ENCODE measurements at places on chromosomes 7 and 10.

DNA sequence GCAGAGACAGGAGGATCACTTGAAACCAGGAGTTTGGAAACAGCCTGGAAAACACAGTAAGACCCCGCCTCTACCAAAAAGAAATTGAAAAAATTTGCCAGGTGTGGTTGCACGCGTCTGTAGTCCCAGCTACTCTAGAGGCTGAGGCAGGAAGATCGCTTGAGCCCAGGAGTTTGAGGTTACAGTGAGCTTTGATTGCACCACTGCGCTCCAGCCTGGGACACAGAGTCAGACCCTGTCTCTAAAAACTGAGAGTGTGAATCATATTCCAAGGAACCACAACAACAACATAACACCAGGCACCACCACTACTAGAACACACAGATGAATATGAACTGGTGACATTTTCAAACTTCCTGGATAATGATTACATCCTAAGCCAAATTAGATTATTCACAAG lies 324.2 kb downstream of the CALN1 start:
- no peak for DNase-seq

- DNase-seq: no peak
These were observed 51.1 kb upstream of the PODXL start for GRCh38 chr7:131607291-131608115.

DNA sequence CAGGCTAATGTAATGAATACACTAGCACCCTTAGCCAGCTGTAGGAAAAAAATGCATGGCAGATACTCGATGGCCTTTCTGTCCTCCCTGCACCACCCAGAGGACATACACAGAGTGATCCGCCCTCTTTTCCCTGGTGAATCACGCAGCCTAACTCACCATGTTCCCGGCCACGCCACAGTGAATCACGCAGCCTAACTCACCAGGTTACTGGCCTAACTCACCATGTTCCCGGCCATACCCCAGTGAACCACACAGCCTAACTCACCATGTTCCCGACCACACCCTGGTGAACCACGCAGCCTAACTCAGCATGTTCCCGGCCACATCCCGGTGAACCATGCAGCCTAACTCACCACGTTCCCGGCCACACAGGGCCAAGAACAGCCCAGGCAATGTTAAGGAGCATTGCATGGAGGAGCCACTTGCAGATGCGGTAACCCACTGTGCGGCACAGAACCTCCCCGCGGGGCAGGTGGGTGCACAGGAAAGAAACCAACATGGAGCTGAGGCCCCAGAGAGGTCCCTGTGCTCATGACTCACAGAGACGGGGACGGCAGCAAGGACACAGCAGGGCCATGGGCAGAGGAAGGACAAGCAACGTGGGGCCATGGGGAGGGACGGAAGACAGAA lies 508.5 kb downstream of the DNAJB6 start:
- DNase-seq: no peak

DNA sequence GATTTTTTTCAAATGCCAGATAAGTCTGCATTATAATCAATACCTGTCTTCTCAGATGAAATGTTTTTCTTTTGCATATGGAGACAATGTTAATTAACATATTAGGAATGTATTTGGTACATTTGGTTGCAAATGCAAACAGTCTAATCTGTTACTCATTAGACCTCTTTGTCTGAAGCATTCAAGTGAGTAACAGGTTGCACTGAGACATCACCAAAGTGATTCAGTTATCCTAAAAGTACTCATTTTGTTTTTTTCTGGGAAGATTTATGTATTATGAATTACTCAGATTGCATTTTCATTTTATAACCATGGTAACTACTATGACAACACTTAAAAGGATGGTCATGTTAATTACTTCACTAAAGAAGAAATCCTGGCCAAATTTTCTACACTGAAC lies 513.6 kb downstream of the HTR7 start:
- DNase-seq: no peak

DNA sequence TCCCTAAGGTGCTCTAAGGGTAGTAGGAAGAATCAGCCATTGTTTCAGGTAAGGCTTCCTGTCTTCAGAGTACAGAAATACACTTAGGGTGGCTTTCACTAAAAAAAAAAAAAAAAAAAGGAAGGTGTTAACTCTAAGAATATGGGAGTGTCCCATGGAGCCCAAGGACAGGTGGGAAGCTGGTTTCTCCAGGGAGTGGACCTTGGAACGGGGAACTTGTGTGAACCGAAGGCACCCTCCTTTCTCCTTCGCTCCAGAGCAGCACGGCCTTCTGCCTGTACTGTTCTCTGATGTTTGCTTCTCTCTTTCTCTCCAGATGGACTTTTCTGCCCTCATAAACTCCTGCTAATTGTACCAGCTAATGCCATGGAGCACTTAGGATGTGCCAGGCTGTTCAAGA lies 6.2 kb downstream of the OPALIN start:
- DNase-seq: no peak

GRCh38 chr10:61974601-61975390 lies 73.3 kb downstream of the ARID5B start:
- DNase-seq: no peak

- peak; percentile 11 for DNase-seq
These were observed 1.2 kb downstream of the RSBN1L start for GRCh38 chr7:77697535-77697831.

- DNase-seq: no peak
These were observed 105.5 kb downstream of the CHN2 start for GRCh38 chr7:29300026-29300480.

DNA sequence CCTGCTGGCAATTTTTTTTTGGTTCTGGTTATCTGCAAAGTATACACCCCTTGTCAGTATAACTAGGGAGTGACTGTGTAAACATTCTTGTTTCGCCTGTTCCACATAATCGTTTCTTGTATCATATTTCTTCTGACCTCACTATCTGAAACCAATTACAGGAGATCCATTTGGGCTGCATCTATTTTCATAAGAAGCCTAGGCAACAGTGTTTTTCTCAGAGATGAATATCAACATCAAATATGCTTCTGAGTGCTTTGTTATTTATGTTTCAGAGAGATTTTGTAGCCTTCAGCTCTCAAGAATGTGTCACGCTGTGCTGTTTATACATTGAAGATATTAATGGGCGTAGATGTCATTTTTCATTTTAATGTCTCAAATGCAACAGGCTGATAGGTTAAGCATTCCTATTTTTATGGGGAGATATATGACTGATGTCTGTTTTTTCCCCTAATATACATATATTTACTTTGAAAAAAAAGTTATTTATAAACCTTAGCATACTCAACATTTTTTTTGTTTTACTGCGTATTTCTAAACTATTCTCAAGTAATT lies 115.5 kb downstream of the FOXP2 start:
- no peak for DNase-seq

GRCh38 chr7:159092701-159093121 lies 52.0 kb downstream of the VIPR2 start:
- no peak for DNase-seq

GRCh38 chr7:130127821-130128317 lies 57.5 kb downstream of the KLHDC10 start:
- DNase-seq: no peak

- no peak for DNase-seq
These were observed 60.2 kb upstream of the STEAP1 start for GRCh38 chr7:90094030-90094429.

GRCh38 chr10:11042357-11042756 lies 24.7 kb downstream of the CELF2 start:
- DNase-seq: no peak

GRCh38 chr10:113485736-113486135 lies 67.1 kb upstream of the HABP2 start:
- DNase-seq: no peak

- DNase-seq: no peak
These were observed 535 bp downstream of the BTRC start for GRCh38 chr10:101354328-101355071.

DNA sequence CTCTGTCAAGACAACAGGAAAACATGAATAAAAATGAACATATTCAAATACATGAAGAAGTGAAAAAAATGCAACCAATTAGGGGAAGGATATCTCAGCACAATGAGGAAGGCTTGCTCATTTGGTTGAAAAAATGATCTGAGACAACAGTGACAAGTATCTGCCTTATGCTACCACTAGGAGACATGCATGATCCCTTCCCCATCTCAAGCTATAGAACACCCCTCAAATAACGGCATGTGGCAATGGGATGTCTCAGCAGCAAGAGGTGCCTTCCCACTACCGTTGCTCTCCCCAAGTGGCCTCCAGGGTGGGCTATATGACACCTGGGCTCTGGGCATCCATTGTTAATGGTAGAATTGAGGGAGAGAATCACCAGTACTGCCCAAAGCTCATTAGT lies 98.1 kb upstream of the RSU1 start:
- no peak for DNase-seq

DNA sequence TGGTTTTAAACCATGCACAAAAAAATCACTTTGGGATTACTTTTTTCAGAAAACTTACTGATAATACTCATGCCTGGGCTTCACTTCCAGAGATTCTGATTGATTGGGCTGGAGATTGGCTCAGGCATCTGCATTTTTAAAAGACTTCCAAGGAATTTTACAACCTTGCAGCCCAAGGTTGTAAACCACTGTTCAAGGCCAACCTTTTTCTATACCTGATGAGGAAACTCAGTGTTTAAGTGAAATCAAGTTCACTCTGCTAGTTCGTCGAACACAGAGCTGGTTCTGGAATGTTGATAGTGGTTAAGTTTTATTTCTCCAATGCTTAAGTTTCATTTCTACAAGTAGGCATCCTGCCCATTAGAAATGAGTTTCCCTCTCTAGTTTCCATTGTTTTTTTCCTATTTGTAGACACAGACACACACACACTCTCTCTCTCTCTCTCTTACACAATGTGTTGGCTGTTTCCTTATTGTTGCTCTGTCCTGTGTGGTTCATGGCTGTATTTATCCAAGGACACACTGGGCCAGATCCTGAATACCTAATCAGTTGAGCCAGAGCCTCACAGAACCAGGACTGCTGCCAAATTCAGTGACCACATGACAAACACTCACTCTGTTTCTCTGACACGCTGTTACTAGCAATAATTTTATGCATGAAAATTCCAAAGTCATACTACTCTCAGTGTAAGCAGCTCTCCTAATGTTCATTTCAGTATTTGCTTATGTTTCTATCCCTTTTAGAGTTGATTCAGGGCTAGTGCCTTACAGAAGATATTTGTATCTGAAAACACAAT lies 3.7 kb upstream of the IFIT1B start:
- DNase-seq: no peak

DNA sequence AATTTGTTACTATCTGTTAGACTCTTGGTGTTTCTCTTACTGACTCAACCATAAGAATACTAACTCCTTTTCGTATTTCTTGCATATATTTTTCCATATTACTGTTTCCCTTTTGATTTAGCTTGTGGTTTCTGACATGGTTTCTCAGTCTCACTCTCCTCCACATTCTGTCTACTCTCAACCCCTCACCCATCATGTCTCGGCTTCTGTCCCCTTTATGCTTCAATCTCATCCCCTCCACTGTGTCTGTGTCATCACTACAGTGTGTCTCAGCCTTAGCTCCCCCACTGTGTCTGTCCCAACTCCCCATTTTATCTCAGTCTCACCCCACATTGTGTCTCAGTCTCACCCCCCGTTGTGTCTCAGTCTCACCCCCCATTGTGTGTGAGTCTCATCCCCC lies 126.9 kb downstream of the VIPR2 start:
- no peak for DNase-seq

DNA sequence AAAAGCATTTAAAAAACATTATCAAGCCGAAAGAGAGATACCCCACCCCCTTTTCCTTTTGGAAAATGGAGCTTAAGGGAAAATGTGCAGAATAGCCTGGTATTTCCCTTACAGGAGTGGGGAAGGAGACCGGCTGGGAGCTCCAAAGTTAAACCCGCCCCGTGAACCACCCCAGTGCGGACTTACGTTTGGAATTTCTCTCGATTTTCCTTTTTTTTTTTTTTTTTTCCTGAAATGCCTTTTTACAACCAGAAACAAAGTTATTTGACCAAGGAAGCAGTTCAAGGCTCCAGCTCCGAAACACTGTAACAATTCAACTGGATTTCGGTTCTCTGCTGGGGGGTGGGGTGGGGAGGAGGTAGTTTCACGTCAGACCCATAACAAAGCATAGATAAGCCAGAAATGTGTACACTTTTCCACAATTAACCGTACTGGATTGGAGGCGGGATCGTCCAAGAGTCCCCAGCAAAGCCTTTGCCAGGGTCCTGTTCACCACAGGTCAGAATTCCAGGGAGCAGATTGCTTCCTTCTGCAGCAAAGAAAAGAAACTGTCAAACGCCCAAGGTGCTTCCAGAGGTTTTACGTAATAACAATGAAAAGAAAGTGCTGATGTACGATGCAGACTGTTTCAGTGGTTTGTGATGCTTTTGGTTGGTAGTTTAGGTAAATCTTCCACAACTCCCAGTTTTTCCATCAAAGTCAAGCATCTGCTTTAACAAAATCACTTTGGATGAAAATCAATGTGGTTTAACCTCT lies 6.7 kb downstream of the SKIDA1 start:
- no peak for DNase-seq

GRCh38 chr10:123145542-123146012 lies 2.4 kb upstream of the HMX2 start:
- DNase-seq: no peak
